ENCODE measurements at places on chromosomes 4 and X.

GRCh38 chrX:111124418-111124817 lies 28.4 kb downstream of the PAK3 start:
- DNase-seq: no peak

DNA sequence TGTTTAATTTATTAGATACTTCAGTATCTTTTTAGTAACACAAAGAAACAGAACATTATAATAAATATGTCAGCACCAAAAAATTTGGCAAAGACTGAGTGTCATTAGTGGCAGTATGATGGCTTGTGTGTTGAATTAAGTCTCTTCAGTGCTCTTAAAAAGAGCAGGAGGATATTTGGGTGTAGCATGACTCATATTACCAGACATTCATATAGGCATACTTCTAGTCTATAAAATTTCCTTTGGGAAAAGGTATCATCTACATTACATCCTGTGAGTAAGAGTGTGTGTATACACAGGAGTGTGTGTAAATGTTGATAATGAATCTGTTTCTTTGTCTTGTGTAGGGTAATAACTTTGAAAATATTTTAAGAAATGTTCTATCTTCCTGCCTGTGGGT lies 135.7 kb downstream of the CNKSR2 start:
- no peak for DNase-seq

GRCh38 chr4:4789462-4789861 lies 70.0 kb upstream of the MSX1 start:
- DNase-seq: no peak

DNA sequence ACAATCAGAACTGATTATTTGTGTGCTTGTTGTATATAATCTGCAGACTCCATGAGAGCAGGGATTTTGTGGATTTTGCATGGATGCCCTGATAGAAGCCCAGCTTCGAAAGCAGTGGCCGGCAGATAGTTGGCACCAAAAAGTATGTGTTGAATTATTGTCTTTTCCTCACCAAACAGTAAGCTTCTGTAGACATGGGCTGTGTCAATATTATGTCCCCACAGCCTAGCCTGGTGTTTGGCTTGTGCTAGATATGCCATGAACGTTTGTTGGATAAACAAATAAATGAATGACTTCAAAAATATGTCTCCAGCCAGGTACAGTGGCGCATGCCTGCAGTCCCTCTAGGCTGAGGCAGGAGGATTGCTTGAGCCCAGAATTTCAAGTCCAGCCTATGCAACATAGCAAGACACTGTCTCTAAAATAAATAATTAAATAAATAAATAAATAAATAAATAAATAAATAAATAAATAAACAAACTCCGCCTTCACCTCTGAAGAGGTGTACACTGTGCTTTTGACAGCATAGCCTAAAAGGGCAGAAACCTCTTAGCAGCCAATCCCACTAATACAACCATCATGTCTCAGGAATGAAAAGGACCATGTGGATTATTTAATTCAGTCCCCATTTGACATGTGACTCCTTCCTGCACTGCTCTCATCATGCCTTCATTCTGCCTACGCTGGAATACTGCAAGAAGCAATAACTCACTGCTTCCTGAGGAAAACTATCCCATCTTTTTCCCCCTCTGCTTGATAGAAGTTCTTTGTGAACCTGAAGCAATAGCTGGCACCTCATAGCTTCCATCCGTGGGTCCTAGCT lies 335.2 kb downstream of the FBXW7 start:
- no peak for DNase-seq

- DNase-seq: no peak
Measured at GRCh38 chr4:47913330-47913729, 1.1 kb downstream of the NFXL1 start.

GRCh38 chr4:173171987-173172386 lies 3.4 kb downstream of the GALNT7 start:
- DNase-seq: no peak

- DNase-seq: no peak
Measured at GRCh38 chr4:68987007-68987406, 35.4 kb upstream of the UGT2A3 start.

GRCh38 chrX:55486736-55487135 lies 2.9 kb downstream of the USP51 start:
- DNase-seq: no peak

- DNase-seq: no peak
Measured at GRCh38 chr4:55876387-55876786, 22.9 kb downstream of the EXOC1 start.

- no peak for DNase-seq
Measured at GRCh38 chr4:92791871-92792440, 488.2 kb downstream of the GRID2 start.

GRCh38 chr4:14404730-14405129 lies 597.6 kb upstream of the CPEB2 start:
- DNase-seq: no peak

DNA sequence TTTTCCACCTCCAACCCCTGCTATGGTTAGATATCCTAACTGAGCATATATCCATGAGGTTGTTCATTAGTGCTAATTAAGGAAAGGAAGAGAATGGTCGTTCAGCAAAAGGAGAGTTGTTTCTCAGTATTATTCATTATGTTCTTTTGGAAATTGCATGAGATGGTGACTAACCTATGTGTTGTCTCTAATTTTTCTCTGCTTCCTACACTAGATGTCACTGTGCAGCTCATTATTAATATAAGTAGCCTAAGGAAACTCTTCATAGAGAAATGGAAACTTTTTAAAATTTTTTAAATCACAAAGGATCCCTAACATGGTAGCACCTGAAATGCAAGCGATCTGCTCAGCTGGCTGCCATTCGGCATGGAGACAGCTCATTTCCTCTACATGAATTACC lies 67.7 kb upstream of the FAM9A start:
- no peak for DNase-seq

DNA sequence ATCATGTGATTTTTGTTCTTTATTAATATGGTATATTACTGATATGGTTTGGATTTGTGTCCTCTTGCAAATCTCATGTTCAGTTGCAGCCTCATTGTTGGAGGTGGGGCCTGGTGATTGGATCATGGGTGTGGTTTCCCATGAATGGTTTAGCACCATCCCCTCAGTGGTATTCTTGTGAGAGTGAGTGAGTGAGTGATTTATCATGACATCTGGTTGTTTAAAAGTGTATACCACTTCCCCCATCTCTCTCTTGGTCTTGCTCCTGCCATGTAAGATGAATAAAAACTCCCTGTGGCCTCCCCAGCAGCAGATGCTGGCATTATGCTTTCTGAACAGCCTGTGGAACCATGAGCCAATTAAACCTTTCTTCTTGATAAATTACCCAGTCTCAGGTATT lies 111.5 kb downstream of the TAB3 start:
- DNase-seq: no peak

DNA sequence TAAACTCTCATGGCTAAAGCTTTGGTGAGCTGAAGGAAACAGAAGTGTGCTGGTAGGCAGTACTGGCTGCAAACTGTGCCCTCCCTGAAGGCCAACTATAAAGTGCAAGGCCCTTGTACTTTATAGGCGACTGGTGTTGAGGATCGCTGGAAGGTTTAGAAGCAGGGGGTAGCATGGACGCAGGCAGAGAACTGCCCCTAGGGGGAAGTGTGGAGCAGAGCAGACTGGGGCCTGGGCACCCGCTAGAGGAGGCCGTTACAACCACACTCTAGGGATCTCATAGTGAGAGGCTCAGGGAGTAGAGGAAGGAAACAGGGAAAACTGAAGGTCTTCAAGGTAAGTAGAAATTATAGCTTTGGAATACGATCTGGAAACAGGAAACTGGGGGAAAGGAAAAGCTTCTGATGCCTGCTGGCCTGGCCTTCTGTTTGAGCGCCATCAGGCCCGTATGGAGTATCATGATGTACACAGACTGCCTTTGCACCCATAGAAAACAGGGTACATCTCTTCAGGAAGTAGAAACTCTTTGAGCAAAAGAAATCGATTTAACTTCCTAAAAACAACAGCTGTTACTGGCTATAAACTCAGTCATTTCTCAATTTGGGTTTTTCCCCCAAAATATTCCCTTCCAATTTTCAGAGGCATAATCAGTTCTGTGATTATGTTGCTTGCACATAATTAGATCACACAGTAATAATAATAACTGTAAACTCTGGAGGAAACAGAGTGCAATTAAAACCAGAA lies 23.9 kb upstream of the TMSB4X start:
- DNase-seq: no peak

GRCh38 chr4:18675586-18676525 lies 654.3 kb upstream of the LCORL start:
- DNase-seq: no peak

- DNase-seq: no peak
Measured at GRCh38 chr4:161419822-161420221, 744.0 kb downstream of the FSTL5 start.

DNA sequence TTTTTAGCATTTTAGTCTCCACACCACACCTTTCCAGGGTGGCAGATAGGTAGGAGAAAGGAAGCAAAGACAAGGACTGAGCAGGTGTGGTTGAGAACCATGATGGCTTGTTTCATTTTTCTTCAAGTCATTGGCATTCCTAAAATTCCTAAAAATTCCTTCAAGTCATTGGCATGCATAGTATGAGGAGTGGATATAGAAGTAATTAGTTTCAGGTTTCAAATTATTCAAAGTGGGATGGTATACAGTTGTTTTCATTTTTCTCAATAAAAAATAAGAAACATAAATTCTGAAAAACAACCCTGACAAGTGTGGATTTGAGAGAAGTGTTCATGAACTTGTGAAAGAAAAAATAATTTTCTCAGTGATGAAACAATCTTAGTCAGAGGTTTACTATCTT lies 22.3 kb upstream of the HERC3 start:
- no peak for DNase-seq

- no peak for DNase-seq
Measured at GRCh38 chr4:4386296-4386735, 586 bp upstream of the NSG1 start.

GRCh38 chr4:152962150-152962549 lies 26.0 kb downstream of the FHDC1 start:
- DNase-seq: no peak

- DNase-seq: no peak
Measured at GRCh38 chr4:93654211-93654610, 174.3 kb upstream of the ATOH1 start.

DNA sequence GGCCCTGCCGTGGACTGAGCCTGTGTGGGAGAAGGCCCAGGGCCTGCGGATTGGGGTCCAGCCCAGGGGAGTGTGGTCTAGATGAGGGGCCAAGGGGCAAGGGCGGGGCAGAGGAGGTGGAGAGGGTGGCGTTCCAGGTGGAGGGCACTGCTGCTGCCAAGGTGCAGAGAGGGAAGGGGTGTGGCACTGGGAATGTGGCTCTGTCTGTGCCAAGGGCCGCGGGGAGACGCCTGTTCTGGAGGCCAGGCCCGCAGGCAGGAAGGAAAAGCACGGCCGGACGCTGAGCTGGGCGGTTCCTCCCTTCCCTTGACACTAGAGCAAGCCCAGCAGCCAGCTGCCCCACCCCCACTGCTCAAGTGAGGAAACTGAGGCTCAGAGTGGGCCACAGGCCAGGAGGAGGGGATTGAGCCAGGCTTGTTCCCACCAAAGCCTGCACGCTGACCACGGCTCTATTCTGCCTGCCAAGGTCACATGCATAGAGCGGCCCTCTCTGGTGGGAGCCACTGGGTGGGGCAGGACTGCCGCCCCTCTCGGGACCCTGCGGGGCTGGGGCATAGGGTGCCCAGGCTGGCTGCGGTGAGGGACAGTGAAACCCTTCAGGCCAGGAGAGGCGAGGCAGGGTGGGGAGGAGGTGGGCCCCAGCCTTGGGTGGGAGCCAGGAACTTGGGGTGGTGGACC lies 13.0 kb downstream of the SH3BP2 start:
- no peak for DNase-seq

DNA sequence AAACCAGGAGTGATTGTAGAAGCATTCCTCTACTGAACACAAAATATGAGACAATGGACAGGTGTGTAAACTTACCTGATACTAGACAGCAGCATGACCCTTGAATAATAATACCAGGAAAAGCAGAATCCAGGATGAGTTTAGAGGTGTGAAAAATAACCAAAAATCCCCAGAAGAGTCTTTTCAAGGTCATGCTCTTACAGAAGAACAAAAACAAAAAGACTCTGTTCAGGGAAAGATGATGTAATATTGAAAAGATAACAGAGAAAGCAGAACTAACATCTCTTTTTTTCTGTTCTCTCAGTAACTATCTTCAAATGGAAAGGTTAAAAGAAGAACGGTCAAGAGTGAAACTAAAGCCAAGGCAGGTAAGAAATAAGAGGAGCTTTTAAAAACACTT lies 14.0 kb upstream of the ARHGAP10 start:
- no peak for DNase-seq

- DNase-seq: peak; percentile 67
Measured at GRCh38 chrX:154369449-154370299, 4.8 kb downstream of the FLNA start.

GRCh38 chr4:38327174-38327573 lies 336.8 kb upstream of the KLF3 start:
- DNase-seq: no peak

- DNase-seq: no peak
Measured at GRCh38 chrX:53279296-53280237, 1.8 kb downstream of the IQSEC2 start.

DNA sequence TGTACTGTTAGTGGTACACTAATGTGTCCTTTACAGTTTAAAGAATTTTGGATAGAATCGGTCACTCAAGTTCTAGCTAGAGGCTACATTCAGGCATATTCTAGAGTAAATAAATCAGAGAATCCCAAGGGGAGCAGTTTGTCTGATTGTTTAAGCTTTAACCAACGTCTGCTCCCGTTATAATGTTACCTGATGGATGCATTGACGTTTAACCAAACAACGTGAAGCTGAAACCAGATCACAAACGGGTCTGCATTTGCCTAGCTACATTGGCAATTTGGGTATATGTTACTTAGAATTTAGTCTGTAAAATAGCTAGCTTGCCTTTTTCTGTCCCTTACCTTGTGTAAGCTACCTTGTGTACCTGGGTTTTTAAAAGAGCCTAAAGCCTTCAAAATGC lies 1.6 kb downstream of the PI4K2B start:
- DNase-seq: no peak

- DNase-seq: no peak
Measured at GRCh38 chrX:95058815-95059214, 1384.8 kb downstream of the FAM133A start.

GRCh38 chrX:6227453-6227835 lies 1.2 kb downstream of the NLGN4X start:
- no peak for DNase-seq

GRCh38 chrX:65587616-65588526 lies 53.3 kb upstream of the LAS1L start:
- no peak for DNase-seq

- DNase-seq: no peak
Measured at GRCh38 chr4:109610489-109610888, 50.4 kb downstream of the MCUB start.

DNA sequence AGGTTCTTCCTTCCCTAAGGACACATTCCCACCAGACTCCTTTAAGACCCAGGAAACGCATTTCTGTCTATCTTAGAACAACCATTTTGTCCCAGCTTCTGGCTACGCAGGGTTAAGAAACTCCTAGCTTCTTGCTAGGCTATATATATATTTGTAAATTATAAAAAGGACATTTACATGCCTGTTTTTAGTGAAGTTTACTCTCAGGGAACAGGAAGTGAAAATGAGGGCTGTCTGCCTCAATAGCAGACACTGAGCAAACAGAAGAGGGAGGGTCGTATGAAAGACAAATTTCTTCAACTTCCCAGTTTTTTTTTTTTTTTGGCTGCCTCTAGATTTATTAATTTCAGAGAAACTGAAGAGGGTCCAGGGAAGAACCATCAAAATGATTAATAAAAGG lies 9.3 kb upstream of the FRMPD3 start:
- DNase-seq: no peak

GRCh38 chr4:185020293-185020808 lies 2.1 kb downstream of the HELT start:
- no peak for DNase-seq

- DNase-seq: no peak
Measured at GRCh38 chrX:40501164-40501855, 79.5 kb upstream of the ATP6AP2 start.
